ENCODE measurements at places on chromosomes 7 and 10.

- DNase-seq = no peak
These were observed 68.1 kb downstream of the CALN1 start for GRCh38 chr7:72343991-72344390.

DNA sequence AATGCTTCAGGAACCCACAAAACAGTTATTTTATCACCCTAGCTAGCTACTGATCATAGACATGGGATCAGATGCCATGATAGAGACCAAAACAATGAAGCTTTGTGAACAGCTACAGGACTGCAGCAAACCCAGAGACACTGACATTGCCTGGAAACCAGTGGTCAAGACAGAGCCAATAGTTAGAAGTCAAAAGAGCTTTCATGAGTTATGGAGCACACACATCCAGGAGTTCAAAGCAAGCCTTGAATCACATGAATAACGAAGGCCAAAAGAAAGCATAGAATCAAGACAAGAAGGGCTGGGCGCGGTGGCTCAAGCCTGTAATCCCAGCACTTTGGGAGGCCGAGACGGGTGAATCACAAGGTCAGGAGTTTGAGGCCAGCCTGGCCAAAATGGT lies 34.5 kb upstream of the GSAP start:
- no peak for DNase-seq

DNA sequence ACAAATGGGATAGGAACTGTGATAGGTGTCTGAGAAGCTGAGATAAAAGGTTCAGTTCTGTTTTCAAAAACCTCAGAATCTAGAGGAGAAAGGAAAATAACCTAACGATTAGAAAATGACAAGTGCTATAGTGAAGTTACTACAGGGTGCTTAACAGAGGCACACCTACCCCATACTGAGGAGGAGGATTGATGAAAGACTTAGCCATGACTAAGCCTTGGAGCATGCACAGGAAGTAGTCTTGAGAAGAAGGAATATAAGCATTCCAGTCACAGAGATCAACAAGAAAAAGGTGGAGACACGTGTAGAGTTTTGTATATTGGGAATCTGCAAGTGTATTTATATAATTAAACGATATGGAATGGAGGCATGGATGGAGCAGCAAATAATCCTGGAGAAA lies 1225.5 kb upstream of the CELF2 start:
- DNase-seq = no peak

DNA sequence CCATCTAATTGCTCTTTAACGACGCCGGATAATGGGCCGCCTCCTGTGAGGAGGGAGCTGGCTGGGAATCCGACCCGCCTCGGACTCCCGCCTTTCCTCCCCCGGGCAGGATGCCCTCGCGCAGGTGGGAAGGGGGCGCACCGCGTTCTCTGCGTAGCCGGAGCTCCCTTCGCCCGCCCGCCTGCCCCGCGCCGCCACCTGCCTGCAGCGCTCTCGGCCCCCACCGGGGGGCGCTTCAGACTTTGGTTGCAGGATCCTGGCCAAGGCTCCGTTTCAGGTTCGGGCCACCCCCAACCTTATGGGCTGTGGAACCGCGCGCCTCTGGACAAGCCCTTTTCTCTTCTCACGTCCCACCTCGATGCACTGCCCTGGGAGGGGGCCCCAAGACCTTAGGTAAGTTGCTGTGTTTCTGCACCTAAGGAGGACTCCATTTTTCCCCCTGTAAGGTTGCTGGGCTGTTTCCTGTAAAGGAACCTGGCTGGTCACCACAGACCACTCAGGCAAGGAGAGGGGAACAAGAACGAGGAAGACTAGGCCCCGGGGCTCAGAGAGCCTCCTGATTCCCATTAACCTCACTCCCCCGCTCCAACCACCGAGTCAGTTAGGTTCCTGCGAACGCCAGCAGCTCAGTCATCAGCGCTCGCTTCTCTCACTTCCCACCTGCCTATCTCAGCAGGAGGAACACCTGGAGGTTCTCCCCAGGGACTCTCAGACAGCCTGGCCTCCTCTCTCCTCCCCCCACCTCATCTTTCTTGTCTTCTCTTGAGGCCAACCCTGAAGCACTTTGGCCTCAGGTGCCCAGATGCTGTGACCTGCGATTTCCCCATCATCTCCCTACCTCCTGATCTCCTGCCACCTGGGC lies 11.3 kb upstream of the KAZALD1 start:
- DNase-seq = no peak

DNA sequence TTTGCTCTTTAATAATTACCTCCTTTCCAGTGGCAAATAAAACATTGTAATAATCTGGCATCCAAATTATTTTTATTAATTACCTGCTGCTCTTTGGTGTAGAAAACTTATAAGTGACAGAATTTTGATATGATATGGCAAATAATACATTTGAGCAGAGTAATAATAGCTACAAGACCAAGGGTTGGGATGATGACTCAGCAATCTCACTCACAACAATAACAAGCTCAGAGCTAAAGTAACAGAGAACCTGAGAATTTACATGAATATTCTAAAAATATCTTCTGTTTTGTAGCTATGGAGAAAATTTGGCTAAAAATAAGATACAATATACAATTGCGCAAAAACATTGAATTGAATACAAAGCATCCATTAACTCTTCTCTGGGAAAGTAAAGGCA lies 480.8 kb upstream of the COBL start:
- no peak for DNase-seq

GRCh38 chr10:43219848-43220247 lies 47.0 kb downstream of the RASGEF1A start:
- no peak for DNase-seq

- no peak for DNase-seq
These were observed 302.9 kb upstream of the ZMIZ1 start for GRCh38 chr10:78765726-78766335.

GRCh38 chr7:80485721-80486120 lies 26.1 kb downstream of the GNAT3 start:
- no peak for DNase-seq

DNA sequence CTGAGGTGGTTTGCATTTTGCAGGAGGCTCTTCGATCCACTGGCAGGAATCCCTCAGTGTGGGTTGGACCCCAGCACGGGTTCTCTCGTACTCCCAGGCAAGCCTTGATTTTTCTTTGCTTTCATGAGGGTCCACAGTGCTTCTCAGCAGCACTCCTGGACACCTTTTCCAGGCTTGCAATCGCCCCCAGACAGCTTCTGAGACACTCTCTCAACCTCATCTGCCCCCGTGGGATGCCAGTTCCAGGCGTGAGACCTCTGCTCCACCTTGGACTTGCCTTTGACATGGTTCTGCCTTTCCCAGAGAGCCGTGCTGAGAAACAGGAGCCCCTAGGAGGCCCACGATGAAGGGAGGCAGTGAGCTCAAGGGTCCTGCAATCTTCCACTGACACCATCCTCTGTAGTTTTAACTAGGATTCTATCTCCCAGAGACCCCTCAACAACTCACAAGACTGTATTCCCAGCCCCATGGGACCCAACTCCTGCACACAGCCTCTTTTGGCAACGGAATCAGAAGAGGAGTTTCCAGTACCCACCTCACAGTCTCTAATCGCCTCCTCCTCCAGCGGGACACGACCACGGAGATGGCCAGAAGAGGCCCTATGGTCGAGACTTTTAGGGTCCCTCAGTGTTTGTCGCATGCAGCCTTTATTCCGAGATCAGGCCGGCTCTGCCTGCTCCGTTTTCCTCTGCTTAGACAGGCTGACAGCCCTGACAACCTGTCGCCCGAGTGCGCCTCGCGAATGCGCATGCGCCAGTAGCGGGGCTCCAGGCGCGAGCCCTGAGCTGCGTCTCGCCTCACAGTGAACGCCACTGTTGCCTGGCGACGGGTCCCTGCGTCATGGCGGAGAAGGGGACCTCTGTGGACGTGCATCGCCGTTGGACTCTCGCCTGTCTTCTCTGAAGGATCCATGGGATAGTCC lies 26.0 kb upstream of the ZNF273 start:
- DNase-seq = peak; percentile 27

DNA sequence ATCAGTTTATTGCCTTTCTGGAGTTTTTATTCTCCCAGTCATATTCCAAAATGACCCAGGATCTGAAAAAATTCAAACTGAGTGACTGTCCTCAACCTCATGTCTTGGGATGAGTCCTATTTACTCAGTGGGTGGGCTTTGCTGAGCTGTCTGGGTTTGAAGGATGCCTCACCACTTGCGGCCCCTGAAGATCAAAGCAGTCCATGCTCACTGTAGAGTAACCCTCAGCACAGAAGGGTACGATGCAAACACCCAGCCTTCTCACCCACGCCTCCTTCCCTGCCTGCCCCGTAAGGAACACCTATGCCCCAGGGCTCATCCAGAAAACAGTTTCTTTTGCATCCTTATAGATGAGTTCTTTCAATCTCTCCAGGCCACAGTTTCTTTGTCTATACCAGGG lies 42.2 kb upstream of the GRB10 start:
- DNase-seq = no peak

DNA sequence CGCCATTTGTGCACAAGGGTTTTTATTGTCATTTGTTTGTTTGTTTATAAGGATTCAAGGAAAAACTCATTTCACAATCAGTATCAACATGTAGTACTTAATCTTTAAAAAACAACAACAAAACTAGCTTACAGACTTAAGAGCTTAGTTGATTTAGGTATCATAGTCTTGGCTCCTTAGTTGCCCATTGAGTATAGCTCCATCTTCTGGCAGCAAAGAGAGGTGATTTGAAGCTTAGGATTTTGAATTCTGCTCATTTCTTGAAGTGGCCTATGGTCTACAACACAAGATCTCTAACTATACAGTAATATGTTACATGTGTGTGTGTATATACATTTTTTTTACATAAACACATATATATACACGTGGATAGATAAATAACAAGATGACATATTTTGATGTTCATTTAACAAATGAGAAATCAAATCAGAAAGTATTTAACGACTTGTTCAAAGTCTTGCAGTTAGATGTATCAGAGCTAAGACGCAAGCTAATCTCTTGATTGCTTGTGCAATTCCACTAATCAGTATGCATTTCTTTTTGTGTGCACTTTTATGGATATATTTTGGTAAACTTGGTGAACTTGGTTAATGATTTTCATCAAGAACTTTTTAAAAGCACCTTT lies 307.3 kb downstream of the CAMK1D start:
- peak; percentile 59 for DNase-seq

GRCh38 chr7:4015996-4016395 lies 666.1 kb upstream of the FOXK1 start:
- DNase-seq = no peak

DNA sequence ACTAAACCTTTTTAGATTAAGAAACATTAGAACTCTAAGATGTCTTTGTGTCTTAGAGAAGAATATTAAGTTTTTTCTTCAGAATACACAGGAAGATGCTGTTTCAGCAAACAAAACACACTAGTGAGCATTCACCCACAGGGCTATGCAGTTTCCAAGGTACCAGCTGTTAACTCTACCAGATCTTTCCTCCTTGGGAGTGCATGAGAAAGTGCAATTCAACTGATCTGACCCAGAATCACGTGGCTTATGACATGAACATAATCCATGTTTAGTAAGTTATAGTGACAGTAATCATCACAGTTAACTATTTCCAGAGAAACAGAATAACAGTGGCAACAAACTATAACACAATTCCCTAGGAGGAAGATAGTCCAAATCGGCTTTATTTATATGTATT lies 270.7 kb downstream of the CACNA2D1 start:
- no peak for DNase-seq

All from DMS 273 treated with DMSO at 0.1 percent for 48 hours (cell line).